ENCODE measurements at places on chromosomes 7 and 10.

- peak; percentile 5 for DNase-seq
Measured at GRCh38 chr10:95755511-95756004, 405 bp upstream of the ENTPD1 start.

DNA sequence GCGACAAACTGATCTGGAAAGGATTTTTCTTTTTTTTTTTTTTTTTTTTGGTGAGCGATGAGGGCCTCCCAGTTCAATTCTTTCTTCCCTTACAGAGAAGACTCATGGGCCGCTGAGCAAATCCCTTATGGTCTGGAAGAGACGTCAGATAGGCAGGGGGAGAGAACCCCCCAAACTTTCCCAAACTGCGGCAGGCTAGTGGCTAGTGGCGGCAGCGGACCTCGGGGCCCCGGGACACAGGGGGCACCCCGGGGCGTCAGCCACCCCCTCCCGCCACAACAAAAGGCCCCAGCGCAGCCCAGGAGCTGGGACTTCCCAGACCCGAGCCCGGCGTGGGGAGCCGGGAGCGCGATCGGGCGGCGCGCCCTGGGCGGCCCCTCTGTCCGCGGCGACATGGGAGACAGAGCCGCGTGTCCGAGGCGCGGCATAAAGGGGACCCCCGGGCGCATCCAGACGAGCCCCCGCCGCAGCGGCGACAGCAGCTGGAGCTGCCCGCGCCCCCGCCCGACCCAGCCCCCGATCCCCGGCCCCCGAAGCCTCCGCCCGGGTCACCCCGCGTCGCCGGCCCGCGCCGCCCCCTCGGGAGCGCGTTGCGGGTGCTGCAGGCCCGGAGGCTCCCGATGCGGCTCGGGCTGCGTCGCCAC lies 755 bp downstream of the FAM171A1 start:
- peak; percentile 25 for DNase-seq

- DNase-seq = no peak
Measured at GRCh38 chr10:6674291-6674690, 94.2 kb upstream of the PRKCQ start.

DNA sequence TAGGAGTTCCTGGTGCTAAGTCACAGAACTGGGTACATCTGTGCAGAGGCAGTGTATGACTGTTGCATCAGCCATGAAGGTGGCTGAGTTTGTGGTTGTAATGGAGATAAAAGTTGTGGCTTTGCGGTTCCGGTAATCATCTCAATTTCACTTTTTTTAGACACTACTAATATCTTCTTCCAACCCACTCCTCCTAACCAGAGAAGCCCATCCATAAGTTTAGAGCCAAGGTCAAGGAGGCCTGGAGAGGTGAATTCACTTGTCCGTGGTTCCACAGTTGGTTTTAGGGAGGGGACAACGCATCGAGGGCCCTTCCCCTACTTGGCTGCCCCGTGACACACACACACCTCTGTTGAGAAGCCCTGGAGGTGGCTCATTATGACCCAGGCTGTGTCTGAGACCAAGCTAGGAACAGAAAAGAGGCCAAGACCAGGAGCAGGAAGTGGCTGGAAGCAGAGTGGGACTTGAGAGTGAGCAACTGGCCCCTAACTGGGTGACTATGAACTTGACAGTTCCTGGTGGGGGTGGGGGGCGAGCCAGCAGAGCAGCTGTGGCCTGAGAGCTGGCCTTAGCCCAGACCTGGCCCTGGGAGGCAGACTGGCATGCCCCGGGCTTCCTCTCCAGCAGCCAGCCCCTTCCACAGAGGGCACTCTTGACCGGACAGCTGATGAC lies 66.8 kb upstream of the COL13A1 start:
- DNase-seq = no peak

GRCh38 chr7:20402747-20403230 lies 72.1 kb downstream of the ITGB8 start:
- peak; percentile 23 for DNase-seq

GRCh38 chr10:75556320-75556719 lies 124.9 kb downstream of the LRMDA start:
- DNase-seq = no peak

All from fibroblast of mammary gland (primary cell).